ENCODE measurements at places on chromosomes 12 and 14.

- DNase-seq = no peak
Observed at GRCh38 chr12:32989705-32990104, 93.1 kb upstream of the PKP2 start.

GRCh38 chr12:49537231-49537751 is 1.5 kb upstream of the KCNH3 start:
- DNase-seq = no peak

DNA sequence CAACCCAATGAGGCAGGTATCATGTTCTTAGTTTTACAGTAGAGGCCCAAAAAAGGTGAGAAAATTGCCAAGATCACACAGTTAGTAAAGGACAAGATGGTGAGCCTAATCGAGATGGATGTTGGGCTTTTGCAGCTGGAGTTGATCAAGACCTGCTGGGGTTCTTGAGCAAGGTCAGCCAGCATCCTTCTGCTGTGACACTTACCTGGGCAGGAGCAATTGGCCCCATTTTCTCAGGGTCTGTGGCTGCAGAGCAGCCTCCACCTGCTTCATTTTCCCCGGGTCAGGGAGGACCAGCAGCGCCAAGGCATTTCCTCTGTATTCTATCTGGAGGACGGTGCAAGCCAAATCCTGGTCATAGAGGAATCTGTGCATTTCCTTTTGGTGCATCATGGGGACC is 6.5 kb downstream of the SERPINA11 start:
- DNase-seq = no peak

GRCh38 chr12:118541934-118542333 is 165.6 kb downstream of the SUDS3 start:
- DNase-seq = no peak

DNA sequence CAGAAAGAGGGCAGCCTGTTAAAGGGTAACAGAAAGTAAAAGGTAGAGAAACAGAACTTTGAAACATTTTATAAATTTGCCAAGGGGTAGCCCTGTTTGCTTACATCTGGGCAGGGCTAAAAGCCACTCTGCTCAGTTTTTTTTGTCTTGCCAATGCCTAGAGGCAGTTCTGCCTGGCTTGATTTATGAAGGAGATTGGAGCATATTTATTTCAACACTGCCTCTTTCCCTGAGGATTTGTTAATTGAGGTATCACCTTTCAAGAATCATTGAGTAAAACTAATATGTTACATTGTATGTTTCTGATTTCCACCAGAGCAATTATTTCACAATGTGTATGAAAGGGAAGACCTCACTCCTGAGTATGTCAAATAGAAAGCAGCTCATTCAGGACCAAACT is 160.8 kb downstream of the GXYLT1 start:
- no peak for DNase-seq

GRCh38 chr14:62357362-62357761 is 595.1 kb downstream of the SNAPC1 start:
- DNase-seq = no peak

DNA sequence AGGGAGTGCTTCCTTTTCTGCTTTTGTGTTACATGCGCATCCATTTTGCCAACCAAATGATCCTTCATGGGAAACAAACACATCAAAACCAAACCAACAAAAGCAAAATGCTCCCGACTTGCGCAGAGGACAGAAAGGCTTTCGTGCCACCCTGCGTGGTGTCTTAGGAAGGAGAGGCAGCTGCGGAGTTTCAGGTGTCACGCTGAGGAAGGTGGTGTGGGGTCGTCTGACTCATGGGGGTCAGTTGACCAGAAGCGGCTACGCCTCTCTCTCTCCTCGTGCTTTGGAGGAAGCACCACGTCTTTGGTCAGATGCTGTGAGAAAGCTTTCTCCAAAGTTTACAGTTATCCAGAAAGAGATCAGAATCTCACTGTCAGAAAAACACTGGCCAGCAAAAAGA is 7.9 kb downstream of the EMP1 start:
- DNase-seq = no peak

GRCh38 chr12:47813511-47814196 is 6.0 kb downstream of the HDAC7 start:
- no peak for DNase-seq

DNA sequence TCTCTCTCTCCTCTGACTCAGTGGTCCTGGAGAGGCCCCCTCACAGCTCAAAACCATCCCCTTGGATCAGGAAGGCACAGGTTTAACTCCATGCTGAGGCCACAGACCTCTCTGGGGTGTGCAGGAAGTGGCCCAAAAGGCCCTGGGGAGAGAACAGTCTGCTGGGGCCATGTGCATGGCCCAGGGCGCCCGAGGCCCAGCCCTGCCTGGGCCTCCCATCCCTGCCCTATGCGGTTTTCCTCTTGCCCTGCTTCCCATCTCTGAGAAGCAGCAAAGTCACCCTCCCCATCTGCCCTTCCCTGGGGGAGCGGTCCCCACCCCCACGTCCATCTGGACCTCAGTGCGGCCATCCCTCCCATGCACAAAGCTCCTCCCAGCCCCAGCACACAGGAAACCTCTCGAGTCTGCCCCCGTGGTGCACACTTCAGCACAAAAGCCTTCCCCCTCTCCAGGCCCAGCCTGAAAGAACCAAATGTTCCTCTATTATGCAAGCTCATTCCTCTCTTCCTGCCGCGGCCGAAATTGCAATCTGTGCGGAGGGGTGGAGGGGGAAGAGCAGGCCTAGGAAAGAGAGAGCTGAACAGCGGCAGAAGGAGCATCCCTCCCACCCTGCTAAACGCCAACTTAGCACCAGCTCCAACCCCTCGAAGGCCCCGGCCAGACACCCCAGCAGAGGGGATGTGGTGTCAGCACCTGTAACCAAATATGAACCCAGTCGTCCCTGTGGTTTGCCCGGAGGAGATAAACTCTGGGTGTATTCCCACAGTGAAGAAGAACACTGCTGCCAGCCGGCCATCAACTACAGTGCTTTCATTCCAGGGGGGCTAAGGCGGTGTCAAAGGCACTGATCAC is 108.5 kb downstream of the SCARB1 start:
- no peak for DNase-seq

DNA sequence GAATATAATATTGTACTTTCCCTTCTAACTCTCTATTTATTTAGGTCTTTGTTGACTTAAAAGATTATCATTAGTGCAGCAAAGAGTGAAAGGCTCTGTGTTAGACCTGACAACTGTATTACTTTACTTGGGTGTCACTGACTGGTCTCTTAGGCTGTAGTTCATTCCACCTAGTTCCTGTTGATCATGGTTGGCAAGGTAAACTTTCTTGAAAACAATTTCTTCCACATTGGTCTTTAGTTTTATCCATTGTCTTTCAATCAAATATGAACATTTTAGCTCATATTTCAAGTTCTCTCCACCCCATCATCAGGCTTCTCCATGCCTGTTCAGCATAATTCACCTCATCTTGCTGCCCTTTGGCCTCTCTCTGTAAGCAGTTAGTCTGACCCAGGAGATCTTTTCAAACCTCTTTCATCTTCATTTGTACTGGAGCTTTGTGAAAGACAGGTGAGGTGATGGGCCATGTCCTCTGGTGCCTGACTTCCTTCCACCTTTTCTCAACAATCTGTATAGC is 32.1 kb upstream of the PPM1H start:
- no peak for DNase-seq

DNA sequence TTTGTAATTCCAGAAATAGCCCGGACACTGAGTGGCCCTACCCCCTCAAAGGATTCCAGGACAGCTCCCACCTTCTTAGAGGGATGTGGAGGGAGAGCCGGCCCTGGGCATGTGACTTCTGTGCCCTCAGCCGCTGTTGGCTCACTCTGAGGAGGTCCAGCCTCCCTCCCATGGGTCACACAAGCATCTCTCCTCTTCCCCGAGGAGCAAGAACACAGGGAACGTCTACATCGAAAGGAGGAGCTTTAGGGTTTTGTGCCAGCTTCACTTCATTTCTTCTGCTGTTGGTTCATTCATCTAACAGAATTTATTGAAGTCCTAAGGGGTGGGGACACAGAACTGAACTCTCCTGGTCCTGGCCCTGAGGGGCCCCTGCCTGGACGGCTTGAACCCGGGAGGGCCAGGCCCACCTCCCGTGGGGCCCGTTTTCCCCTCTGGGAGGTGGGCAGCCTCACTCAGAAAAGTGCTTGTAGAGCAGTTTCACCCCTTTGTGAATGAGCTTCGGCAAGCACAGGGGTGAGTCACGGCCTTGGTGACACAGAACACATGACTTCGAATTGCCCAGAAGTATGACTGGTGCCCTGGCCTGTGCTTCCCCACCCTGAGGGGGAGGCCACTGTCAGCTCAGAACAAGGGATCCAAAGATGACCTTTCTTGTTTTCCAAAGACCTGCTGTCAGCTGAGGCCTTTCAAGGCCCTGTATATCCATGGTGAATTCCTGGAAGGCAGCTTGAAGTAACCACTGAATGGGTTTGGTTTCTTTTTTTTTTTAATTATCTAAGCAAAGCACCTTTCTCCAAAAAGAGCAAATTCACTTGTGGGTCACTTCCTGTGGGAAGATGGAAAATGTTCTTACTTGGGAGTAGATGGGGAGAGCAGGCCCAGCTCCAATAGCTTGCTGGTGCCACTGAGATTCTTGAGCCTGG is 39.2 kb downstream of the NFKBIA start:
- no peak for DNase-seq

GRCh38 chr14:64117671-64118402 is 176.3 kb downstream of the ESR2 start:
- DNase-seq = no peak

DNA sequence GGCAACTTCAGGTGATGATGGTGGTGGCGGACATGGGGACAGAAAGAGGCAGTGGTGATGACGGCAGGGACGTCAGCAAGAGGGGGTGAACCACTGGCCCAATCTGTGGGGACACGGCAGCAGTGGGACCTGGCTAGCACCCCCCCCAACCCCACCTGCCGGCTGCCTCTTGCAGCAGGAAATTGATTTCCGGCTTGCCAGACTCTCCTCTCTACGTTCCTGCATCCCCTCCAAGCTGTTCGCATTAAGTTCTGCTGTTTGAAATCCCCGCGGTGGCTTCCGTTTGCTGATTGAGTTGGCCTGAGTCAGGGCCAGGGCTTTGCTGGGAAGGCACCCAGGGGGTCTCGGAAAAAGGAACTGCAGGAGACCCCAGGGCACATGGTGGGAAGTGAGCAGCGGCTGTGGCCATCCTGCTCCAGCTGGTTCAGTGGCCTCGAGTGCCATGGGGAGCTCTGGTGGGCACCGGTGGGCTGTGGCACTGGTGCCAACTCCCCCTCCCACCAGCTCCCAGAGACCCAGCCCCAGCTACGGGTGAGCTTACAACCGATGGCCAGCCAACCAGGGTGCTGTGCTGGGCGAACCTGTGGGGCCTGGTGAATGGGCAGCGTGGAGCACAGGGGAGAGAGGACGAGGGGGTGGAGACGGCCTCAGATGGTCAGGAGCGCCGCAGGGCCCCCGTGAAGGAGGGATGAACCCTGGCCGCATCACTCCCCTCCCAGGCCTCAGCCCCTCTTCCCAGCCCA is 14.6 kb upstream of the NUDT14 start:
- DNase-seq = no peak

GRCh38 chr14:83860631-83861155 is 1669.3 kb upstream of the FLRT2 start:
- no peak for DNase-seq

GRCh38 chr12:50924131-50924438 is 28.3 kb upstream of the HIGD1C start:
- no peak for DNase-seq

DNA sequence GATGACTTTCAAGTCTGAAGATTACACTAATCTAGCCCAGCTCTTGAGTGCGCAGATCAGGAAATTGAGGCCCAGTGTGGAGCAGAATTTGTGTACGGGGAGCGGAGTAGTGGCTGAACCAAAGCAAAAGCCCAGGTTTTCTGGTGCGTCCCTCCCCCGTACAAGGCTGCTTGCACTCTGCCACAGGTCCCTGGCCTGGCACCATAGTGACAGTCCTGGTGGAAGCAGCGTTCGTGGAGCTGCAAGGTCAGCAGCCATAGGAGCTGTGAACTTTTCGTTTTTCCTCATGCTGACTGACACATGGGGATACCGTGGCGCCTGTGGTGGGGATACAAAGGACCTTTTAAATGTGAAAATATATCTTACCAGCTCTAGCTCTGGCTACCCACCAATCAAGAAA is 1.7 kb downstream of the EVL start:
- DNase-seq = no peak

- no peak for DNase-seq
Observed at GRCh38 chr14:100017553-100017952, 47.7 kb upstream of the EVL start.

- no peak for DNase-seq
Observed at GRCh38 chr14:90894241-90894640, 78.0 kb upstream of the TTC7B start.

GRCh38 chr12:49054524-49054923 is 6.1 kb downstream of the KMT2D start:
- DNase-seq = no peak

DNA sequence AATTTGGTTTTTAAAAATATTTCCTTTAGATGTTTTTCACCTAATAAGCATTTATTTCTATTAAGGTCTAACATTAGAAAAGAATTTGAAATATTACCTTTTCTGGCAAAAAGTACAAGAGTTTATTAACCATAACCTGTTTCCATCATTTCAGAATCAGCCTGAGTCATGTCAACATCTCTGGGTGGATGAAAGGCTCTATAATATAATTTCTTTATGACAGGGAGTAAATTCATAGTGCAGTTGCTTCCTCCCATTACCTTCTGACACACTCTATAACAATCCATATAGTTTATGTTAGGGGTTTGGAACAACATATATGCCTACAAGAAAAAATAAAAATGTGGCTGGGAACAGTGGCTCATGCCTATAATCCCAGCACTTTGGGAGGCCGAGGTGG is 134.5 kb downstream of the SLC2A13 start:
- DNase-seq = no peak

DNA sequence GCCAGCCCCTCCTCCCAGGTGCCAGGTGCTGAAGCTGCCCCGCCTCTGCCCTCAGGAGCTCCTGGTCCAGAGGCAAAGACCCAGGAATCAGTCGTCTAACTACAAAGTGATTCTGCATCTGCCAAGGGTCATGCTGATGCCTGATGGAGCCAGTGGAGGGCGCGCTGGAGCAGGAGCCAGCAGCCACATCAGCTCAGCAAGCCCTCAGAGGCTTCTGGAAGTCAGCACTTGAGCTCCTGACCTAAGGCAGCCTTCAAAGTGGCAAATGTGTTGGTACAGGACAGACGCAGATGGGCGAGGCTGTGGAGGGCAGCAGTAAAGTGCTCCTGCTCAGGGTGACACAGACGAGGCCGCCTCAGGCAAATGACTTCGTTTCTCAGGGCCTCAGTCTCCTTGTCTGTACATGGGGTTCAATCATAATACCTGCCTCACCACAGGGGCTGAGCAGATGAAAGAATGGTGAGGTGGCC is 10.9 kb downstream of the C12orf43 start:
- no peak for DNase-seq

All from cortex of kidney (tissue), 1 donor.